ENCODE measurements at places on chromosomes 12 and 14.

DNA sequence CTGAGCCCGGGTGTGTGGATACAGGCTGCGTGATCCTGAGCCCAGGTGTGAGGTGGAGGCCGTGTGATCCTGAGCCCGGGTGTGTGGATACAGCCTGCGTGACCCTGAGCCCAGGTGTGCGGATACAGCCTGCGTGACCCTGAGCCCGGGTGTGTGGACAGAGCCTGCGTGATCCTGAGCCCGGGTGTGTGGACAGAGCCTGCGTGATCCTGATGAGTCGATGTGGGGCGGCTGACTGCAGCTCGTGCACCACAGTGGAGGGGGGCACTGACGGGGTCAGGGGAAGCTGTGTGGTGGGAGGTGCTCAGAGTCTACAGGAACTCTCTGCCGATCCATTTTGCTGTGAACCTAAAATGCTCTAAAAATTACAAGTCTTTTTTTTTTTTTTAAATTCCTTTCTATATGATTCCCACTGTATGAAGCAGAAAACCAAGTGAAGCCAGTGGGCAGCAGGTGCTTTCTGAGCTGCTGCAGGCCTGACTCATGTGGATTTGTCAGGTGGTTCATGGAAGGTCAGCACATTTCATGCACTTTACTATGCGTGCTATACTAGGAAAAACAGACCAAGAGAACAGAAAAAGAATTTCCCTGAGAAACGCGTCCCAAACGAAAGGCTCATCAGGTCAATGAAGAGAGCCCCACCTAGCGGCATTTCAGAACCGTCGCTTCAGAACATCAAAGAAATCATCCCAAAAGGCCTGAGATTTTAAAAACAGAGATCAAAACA lies 19.3 kb downstream of the BRF1 start:
- peak; percentile 19 for DNase-seq

DNA sequence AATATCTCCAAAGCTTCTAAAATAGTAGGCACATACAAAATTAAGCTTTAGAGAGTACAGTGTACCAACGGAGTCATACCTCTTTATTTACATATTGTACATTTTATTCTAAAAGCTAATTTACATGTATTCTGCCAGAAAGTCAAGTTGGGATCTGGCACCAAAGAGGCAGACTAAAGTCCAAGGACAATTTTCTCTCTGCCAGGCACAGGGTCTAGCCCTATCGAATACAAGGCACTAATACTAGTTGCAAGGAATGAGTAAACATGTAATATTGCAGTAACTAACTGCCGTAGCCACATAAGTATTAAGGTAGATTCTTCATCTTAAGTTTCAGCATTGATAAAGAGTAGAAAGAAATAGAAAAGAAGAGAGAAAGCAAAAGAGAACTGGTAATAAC lies 93.9 kb downstream of the RPS6KA5 start:
- DNase-seq = no peak

- DNase-seq = no peak
Measured at GRCh38 chr12:39935839-39936238, 170.0 kb downstream of the SLC2A13 start.

DNA sequence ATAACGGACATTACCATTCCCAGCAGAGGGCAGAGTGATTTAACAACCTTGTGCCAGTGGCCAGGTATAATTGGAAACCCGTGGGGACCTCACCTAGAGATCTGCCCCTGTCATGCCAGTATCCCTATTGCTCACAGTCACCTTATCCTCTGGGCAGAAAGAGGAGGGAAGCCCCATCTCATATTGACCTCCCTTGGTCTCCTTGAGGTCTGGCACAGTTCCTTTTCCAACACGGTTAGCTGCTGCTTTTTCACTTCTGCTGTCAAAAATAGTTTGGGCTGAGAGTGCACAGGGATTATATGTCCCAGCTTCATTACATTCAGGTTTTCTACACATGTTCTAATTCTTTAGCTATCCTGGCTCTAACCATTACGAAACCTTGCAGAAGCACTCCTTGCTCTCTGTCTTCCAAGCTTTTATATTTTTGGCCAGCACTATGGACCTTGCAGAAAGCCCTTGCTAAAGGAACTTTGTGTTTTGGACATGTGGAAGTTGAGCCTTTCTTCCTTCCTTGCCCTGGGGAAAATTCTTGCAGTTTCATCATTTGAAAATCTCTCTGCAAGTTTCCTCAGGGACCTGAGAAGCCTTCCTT lies 111.7 kb upstream of the MIS18BP1 start:
- DNase-seq = no peak

GRCh38 chr12:121232163-121232562 lies 22.2 kb downstream of the P2RX4 start:
- no peak for DNase-seq

- DNase-seq = no peak
Measured at GRCh38 chr14:97328743-97329142, 531.6 kb downstream of the VRK1 start.

GRCh38 chr12:112876506-112876905 lies 30.3 kb upstream of the OAS1 start:
- no peak for DNase-seq

DNA sequence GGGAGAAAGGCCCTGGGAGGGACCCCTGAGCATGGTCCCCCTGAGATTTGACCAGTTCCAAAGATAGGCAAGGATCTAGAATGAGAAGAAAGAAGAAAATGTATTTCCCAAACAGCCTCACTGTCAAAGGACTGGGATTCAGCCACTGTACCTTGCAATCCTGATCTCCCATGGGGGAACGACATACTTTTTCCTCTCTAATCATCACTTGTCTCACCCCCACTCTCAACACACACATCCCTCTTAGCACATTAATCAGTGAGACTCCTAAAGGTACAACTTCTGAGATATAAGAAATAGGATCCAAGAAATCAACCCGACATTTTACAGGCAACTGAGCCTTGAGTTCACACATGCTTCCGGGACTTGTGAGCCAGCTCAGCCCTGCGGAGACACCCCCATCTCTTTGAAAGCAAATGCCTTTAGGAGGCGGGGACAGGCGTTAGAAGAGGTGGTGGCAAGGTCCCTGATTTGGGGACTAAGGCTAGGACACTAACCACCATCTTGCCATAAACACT lies 1.4 kb downstream of the MAP3K9 start:
- DNase-seq = no peak

- DNase-seq = no peak
Measured at GRCh38 chr14:100905166-100905565, 1.6 kb upstream of the RTL1 start.

GRCh38 chr12:13154027-13154538 lies 42.4 kb upstream of the EMP1 start:
- no peak for DNase-seq

DNA sequence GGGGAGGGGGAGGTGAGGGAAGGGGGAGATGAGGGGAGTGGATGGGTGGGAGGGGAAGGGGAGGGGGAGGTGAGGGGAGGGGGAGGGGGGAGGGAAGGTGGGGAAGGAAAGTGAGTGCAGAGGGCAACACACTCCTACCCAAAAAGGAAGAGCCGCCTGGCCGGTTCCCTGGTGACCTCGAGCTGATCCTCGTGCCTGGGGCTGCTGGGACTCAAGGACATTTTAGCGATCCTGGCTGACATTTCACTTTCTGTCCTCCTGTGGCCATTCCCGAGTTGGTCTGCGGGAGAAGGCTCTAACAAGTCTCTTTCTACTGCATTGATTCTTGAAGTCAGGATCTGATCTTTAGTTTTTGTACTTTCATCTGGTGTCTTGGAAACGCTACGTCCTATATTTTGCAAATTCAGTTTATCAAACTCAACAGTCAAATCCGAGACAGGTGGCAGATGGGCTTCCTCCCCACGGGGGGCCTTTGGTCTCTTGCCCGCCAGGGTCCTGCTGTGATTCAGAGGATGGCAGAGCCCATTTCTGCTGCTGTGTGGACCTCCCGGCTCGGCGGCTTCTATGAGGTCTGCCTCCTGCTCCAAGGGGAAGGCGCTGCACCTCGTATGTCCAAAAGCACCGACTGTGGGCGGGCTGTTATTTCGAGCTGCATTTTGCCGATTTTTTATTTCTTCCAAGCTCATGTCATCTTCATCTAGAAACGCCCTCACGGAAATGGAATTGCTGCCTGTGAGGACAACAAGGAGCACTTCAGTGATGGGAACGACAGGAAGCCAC lies 19.1 kb downstream of the PGAM5 start:
- no peak for DNase-seq

DNA sequence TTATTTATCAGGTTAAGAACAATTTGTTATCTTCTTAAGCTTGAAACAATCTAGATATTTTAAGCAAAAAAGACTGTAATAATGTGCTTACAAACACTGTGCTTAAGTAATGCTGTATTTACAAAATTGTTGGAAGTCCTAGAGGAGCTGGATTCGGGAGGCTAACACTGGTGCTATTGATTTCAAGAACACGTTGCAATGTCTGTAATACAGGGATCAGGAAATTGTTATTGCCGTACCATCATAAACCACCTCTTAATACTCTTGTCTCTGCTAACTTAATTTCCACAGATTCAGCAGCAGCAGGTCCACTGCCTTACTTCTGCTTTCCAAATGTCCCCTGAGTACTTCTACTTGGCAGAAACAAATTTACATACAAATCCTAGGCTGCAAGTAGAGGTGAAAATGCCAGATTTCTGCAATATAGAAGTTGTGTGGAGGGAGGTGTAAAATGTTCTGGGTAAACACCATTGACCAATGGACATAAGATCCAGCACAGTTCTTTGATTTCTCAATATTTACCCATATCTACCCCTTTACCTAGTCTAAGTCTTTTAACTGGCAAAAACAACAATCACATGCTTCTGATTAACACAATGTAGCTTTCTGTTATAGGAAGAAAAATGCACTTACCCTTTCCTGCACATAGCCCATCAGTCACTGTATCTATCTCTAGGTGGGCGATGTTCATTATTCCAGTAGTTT lies 663.4 kb downstream of the TMTC2 start:
- no peak for DNase-seq

- DNase-seq = peak; percentile 60
Measured at GRCh38 chr14:90522571-90523191, 125.9 kb downstream of the CALM1 start.

GRCh38 chr12:105357162-105357691 lies 26.7 kb downstream of the C12orf75 start:
- no peak for DNase-seq

GRCh38 chr12:26721800-26722199 lies 111.2 kb downstream of the ITPR2 start:
- no peak for DNase-seq

DNA sequence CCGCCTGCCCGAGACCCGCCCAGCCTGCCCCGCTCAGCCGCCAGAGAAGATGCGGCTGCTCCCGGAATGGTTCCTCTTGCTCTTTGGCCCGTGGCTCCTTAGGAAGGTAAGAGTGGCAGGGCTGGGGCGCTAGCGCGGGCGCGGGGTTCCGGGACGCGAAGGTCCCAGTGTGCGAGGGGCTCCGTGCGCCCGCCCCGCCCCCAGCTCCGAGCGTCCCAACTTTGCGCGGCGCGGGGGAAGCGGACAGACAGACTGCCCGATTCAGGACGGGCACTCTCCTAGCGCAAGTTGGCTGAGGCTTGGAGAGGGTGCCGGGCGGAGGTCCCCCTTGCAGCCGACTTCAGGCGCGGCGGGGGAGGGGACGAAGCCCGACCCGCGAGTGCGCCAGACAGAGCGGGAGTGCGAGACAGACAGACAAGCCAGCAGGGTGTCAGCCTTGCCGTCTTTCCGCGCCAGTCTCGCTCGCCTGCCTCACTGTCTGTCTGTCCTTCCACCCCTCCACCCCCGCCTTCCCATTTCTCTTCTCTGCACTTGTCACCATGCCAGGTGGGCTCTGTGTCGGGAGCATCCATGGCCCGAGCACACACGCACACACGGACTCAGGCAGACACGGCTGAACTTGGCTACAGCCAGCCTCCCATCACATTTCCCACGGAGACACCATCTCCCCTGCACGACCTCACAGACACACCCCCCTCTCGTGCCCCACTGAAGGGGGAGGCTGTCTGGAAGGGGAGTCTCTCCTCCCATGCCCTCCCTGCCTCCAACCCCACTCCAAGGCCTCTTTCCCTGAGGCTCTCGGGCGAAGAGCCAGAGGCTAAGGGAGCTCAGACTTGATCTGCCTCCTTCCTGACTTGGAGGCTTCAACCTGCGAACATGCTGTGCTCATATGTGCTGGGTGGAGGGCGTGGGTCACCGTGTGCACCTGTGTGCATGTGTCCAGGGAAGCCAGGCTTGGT lies 606 bp downstream of the NXPH4 start:
- DNase-seq = peak; percentile 66

- no peak for DNase-seq
Measured at GRCh38 chr14:78498062-78498595, 328.0 kb downstream of the NRXN3 start.

- no peak for DNase-seq
Measured at GRCh38 chr12:90233168-90234100, 524.8 kb upstream of the ATP2B1 start.

DNA sequence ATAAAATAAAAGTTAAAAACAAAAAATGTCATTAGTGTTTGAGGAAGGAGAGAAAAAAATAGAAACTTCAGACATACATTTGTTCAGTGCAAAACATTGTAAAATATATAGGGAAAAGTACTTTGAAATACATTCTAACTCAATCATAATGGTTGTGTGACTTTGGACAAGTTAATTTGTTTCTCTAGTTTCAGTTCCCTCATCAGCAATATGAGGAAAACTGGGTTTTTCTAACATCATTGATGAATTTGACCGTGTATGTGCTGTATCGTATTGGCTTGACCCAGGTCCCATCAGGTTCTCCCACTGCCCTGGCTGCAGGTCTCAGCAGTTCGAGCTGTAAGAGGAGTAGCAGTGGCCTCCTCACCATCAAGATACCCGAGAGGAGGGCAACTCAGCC lies 173.9 kb upstream of the ATF7IP start:
- DNase-seq = no peak

GRCh38 chr14:74610866-74611649 lies 979 bp downstream of the LTBP2 start:
- peak; percentile 64 for DNase-seq

- DNase-seq = no peak
Measured at GRCh38 chr14:35398071-35398584, 6.4 kb downstream of the NFKBIA start.

DNA sequence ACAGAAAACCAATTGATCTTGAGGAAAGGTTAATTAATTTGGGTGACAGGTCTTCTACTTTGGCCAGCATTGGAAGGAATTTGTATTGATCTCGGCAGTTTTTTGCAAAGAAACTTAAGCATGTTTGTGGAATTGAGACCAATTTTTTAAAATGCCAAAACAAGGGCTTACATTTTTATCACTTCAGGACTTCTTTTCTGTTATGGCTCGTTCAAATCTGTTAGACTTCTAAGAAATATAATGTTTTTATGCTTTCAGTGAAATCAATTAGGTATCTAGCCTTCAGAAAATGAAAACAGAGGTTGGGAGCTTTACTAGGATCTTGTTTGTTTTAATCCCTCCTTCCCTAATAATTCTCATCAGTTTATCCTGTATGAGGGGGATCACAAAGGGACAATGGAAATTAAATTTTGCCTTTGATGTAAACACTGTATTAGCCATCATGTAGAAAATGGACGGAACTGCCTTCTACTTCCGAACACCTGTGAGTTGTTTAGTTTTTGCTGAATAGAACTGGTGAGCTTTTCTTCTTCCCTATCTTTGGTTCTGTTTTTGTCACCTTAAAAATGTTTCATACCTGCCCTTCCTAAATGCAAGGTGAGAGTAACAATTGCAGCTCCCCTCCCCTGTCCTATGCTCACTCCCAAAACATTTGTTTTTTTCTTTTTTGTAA lies 7.8 kb downstream of the FOXA1 start:
- DNase-seq = peak; percentile 63
